ENCODE measurements at places on chromosomes 4 and X.

DNA sequence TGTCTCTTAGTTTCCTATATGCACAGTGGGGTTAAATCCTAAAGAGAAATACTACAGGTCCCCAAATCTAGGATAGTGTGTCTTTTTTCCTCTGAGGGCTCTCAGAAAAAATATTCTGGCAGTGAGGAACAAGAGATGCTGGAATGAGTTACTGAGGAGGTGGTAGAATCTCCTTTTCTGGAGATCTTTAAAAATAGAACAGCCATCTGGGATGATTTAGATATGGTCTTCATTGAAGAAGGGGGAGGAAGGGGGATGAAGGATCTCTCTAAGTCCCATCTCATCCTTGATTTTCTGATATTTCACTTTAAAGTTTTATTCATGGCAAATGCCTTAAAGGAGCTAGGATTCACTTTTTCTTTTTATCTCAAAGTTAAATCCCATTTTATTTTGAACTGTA is 235.0 kb downstream of the MAML3 start:
- no peak for DNase-seq

- no peak for DNase-seq
These were observed 42.4 kb downstream of the RAI2 start for GRCh38 chrX:17818726-17819125.

DNA sequence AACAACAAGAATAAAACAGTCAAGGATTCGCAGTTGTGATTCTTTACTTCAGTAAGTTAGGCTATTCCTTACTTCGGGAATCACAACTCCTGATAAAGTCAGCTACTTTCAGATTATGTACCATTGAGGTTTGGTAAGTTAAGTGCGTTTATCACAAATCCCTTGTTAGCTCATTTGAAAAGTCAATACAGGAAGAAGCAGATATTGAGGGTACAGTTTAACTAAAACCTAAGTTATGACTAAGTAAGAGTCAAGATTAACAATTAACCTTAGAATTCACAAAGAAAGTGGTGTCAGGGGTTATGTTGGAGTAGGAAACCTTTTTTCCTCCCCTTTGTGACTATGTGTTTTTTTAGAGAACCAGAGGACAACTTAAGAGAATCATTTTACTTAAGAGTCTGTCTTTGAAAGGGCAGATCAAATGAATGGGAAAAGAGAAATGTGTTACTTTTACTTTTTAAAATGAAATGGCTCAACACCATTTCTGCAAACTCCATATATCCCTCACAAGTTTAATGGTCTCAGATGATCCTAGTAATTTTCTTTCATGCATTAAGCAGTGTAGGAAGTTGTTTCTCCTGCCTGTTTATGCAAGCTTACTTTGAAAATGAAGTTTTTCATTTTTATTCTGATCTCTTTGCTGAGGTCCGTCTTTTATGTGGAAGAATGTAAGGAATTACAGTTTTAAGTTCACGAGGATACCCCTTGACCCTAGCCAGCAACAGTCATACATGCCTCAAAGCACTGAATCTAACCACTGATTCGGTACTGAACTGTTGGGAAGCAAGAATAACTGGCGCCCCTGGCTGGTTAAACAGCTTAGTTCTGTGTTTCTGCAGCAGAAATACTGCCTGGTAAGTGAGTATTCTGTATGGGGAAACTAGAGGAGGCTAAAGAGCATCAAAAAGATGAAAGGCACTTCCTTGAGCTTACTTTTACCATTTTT is 211.7 kb downstream of the SLC4A4 start:
- no peak for DNase-seq

- no peak for DNase-seq
These were observed 282.1 kb downstream of the BCOR start for GRCh38 chrX:39815631-39816030.

DNA sequence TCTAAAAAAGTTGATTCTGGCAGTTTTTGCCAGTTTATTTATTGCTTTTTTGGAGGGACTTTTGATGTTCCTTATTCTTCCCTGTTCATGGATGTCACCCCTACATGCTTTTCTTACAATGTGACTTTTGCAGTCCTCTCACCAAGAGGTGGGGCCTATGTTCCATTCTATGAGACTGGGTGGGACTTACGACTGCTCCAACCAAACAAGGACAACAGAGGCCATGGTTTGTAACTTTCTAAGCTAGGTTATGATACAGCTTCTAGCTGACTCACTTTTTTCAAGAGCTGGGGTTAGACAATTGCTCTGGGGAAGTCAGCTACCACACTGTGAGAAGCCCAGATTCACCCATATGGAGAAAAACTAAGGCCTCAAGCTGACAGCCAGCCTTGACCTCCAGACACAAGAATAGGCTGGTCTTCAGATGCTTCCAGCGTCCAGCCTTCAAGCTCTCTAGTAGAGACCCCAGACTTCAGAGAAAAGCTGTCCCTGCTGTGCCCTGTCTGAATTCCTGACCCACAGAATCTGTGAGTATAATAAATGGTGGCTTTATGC is 39.5 kb downstream of the ENOPH1 start:
- DNase-seq = no peak

DNA sequence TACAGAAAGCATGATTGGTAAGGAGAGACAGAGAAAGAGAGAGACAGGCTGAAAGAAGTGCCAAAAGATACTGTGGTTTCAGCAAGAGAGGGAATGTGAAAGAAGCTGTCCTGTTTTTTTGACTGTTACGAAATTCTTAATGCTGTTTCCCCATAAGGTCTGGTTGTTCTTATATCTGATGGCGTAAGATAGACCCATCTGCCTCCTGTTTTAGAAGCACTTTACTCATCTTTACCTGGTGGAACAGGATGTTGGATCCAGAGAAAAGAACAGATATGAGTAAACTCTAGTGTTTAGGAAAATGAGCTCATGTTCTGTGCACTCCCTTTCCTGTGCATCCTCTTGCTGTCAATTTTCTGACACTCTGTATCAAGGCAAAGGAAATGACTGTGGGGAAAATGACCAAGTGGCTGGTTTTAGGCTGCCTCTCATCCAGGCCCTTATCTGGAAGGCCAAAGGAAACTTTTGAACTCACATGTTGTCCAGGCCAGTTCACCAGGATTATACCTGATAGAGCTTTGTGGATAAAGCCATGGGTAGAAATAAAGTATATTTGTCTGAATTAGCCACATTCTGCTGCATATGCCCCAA is 311.7 kb upstream of the HTR2C start:
- DNase-seq = no peak

DNA sequence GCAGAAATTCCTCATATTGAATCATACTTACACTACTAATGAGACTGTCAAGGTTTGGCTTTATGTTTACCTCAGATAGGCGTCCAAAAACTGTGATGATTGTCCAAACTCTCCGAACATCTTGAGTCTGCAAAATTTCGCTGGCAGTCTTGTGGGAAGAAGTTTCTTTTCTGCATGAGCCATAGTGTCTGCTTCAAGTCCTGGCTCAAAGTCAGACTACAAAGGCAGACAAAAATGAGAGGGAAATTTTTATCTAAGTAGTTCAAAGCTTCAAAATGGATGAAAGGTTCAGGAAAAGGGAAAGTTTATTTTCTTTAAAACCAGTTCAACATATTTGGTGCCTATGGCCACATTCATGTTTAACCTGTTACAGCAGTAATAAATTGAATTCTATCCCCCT is 40.7 kb downstream of the PALLD start:
- no peak for DNase-seq

DNA sequence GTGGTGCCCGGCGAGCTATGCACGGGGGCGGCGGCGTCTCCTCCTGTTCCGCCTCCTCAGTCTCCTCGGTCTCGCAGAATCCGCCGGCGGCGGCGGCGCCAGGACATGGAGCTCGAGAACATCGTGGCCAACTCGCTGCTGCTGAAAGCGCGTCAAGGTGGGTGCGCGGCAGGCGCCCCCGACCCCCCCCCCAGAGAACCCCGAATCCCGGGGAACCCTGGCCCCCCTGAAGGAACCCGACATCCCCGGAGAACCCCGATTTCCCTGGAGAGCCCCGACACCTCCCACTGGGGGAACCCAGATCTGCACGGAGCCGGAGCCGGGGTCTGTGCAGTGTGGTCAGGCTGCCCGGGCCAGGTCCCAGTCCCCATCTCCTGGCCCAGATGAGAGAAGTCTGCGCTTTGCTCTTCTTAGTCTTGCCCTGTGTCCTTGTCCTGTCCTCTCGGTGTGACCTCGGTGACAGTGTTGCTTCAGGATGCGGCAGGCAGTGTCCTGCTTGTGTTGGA is 648 bp downstream of the GRK4 start:
- no peak for DNase-seq

GRCh38 chr4:1045595-1046201 is 34.3 kb downstream of the FGFRL1 start:
- DNase-seq = no peak

DNA sequence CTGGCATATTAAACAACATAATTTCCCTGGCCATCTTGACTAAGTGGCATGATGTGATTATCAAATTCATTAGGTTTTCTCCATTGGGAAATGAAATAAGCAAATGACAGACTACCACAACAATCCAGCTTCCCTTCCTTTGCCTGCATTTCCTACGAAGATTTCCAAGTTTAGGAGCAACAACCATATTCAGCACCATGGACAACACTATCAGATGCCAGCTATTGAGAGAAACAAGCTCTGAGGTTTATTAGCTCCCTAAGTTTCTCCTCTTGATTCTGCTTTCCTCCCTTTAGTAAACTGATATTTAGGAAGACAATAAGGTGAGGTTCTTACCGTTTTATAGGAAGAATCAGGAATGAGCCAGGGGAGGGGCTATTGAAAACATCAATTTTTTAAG is 36.2 kb downstream of the DCX start:
- peak; percentile 1 for DNase-seq

DNA sequence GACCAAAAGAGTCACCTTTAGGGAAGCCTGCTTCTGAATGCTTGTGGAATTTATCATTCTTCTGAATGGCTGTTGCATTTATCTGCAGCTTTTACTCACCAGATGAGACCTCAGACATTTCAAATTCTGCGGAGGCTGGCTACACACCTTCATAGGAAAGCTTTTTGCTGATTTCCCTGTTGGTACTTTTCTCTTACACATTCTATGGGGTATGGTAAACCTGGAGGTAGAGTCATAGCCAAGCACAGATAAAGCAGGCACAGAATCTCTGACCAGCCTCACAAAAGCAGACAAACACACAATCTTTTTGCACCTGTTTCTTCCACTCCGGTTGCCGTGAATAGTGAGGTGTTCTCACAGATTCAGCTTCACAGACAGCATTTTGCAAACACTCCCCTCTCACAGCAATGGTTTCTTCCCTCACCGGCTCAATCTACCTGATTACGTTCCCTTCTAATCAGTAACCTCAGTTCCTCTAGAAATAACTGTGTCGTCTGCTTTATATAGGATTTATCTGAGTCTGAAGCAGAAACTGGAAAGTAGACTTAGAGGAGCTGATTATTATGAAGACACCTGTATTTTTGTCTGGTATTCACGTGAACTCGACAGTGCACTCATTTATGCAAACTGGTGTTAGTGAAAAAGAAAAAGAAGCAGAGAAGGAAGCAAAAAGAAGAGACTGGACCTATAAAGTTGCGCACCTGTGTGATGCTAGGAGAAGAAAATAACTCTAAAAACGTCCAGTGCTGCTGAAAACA is 83.1 kb downstream of the DMD start:
- DNase-seq = no peak

DNA sequence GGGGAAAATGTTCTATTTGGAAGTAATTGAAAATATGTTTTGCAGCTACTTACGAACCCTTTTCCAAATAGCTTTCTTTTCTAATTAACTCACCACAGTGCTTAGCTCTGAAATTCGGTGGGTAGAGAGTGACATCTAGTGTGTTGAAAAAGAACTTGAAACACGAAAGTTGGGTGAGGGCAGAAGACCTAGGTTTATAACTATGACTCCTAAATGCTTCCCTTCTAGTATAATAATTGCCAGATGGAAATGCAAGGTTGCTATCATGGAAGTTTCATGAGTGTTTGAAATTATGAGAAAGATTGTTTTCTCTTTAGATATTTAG is 77.3 kb upstream of the NOCT start:
- peak; percentile 32 for DNase-seq

DNA sequence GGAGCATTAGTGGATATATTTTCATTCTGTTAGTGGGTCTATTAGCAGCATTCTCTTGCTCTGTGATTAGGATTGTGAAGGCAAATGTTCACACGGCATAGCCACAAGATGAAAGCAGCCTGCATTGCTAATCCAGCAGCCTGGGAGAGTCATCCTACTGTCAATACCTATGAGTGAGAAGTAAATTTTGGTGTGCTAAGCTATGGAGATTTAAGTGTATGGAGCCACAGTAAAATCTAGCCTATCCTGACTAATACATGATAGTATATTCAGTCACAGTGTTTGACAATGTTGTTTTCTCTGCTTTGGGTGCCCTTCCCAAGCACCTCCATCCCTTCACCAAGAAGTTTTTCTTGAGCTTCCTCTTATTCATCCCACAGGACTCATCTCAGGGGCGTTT is 47.2 kb upstream of the TMPRSS11F start:
- no peak for DNase-seq
